Stimulated activated CD8-positive, alpha-beta memory T cell treated with anti-CD3 and anti-CD28 coated beads, Interleukin-2, amount 100 ng/mL, for 1 hour (primary cell): ENCODE measurements at places on chromosomes 6 and 20.

GRCh38 chr6:34493344-34493743 is 27.5 kb downstream of the PACSIN1 start:
- DNase-seq: no peak

- no peak for DNase-seq
Observed at GRCh38 chr6:38612143-38612965, 27.4 kb downstream of the BTBD9 start.

- no peak for DNase-seq
Observed at GRCh38 chr20:34636648-34637047, 40.2 kb downstream of the PIGU start.

DNA sequence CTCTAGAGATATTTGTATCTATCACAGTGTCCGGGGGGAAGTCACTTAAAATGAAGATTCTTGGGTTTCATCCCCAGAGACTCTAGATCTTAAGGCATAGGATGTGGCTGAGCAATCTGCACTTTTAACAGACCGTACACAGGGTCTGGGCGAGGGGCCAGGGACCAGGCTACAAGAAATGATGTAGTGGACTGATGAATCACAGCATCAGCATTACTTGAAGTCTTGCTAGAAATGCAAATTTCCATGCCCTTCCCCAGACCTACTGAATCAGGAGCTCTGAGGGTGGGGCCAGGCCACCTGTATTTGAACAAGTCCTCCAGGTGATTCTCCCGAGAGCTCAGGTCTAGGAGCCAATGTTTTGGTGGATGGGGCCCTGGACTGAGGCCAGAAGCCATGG is 168.4 kb downstream of the DOK5 start:
- DNase-seq: no peak

GRCh38 chr6:35362200-35362599 is 19.8 kb downstream of the PPARD start:
- no peak for DNase-seq

GRCh38 chr20:40688129-40689099 is 622 bp downstream of the MAFB start:
- no peak for DNase-seq
